Stimulated activated CD4-positive, alpha-beta T cell treated with anti-CD3 and anti-CD28 coated beads, Interleukin-15, amount 100 ng/mL, for 48 hours (primary cell): ENCODE measurements at places on chromosomes 4 and X.

DNA sequence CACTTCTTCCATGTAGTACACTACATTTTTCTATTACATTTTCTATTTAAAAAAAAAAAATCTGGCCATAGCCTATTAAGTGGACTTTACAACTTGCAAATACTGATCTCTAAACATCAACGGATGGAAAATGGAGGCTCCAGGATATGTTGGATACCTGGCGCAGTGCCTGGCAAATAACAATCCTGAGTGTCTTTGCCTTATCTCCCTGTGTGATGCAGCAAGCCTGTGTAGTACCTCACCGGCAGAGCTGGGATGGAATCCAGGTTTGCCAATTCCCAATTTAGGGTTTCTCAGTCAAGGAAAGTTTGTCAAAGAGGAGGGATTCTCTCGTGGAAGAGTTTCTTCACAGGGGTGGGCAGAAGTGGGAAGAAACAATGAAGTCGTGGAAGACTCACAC, 93.2 kb downstream of the KDR start:
- DNase-seq: no peak

DNA sequence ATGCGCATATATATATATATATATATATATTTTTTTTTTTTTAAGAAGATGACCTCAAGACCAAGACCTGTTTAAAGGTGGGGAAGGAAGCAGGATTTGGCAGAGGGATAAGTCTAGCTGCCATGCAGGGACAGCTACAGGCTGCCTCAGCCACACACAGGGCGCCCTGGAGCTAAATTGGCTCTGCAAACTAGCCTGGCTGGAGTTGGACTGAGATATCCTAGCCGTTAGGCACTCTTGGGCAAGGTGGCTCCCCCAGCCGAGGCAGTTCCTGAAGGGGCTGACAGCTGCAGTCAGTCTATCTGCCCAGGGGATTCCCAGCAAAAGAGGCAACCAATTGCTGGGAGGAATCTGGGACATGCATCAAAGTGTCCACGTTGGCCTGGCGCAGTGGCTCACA, 21.9 kb downstream of the TRIML1 start:
- DNase-seq: no peak

- DNase-seq: no peak
Measured at GRCh38 chr4:74152836-74153235, 5.1 kb upstream of the MTHFD2L start.

- DNase-seq: no peak
Measured at GRCh38 chrX:101595739-101596419, 21.9 kb downstream of the ARMCX6 start.

- DNase-seq: no peak
Measured at GRCh38 chrX:121579016-121579760, 531.8 kb downstream of the GLUD2 start.

DNA sequence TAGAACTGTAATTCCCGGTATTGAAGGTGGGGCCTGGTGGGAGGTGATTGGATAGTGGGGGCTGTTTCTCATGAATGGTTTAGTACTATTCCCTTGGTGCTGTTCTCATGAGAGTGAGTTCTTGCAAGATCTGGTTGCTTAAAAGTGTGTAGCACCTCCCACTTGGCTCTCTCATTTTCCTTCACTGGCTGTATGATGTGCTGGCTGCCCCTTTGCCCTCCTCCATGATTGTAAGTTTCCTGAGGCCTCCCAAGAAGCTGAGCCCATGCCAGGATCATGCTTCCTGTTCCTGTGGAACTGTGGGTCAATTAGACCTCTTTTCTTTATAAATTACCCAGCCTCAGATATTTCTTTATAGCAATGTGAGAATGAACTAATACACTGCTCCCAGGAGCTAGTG, 8.7 kb downstream of the ANXA10 start:
- DNase-seq: no peak
